RPMI7951 (cell line): ENCODE measurements at places on chromosomes 16 and 17.

DNA sequence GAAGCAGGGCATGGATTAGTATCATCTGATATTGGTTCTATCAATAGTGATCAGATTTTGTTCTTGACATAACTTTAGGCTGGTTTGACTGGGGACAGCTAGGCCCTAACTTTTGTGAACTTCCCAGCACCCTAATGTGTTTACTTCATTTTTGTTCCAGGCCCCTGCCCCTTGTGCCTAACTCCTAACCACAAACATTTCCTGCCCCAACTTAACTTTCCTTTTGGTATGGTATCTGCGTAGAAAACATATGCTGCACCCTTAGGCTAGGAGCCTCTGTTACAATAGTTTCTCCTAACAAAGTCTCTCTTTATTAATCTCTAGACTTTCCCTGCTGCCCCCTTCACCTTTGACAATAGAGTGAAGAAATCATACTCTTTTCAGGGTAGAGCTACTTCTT lies 2.5 kb downstream of the ADPRM start:
- peak; percentile 1 for DNase-seq

GRCh38 chr17:36928471-36929345 lies 8.6 kb upstream of the LHX1 start:
- DNase-seq, result no peak

DNA sequence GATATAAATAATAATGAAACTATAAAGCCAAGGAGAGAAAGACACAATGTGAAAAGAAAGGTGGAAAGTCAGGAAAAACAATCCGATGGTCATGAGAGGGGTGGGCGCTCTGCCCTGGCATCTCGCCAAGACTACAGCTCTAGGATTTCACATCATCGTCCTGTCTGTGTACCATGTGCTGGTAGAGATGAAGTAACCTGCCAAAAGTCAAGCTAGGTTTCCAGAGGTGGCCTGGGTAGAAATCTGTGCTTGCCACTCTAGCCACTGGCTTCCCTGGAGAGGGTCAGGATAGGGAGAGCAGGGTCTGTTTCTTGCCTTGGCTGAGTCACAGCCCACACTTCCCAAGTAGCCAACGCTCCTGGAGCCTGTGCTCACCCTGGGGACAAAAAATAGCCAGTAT lies 31.0 kb upstream of the TRAP1 start:
- no peak for DNase-seq

DNA sequence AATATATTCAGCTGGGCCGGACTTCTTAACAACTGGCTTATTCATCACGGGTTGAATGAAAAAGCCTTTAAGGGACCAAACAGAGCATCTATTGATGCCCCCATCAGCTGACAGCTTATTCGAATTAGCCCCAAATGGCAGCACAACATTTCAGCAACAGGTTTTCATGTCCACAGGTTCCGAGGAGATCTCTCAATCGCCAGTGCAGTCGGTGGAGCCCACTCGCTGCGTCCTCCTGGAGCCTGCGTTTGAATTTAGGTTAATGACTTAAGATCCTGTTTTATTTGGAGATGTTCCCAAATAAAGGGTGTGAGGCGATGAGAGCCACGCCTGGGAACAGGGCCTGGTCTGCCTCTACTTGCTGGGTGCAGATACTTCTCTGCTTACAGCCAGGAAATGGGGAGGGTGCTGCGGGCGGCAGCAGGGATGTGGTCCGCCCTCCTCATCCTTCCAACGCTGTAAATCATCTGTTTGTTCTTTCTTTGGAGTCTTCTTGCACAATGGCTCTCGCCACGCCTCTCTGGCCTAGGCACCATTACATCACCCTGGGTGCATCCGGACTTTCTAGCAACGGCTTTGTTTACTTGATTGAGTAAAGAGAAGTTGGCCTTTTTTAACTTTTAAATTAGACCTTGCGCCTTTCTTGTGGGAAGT lies 22.6 kb downstream of the NDE1 start:
- peak; percentile 96 for DNase-seq

GRCh38 chr17:18119938-18120337 lies 11.4 kb downstream of the MYO15A start:
- no peak for DNase-seq
